ENCODE measurements at places on chromosomes 11 and 22.
A peak's percentile ranks its signal among the peaks of the same experiment; 100 is the strongest.

DNA sequence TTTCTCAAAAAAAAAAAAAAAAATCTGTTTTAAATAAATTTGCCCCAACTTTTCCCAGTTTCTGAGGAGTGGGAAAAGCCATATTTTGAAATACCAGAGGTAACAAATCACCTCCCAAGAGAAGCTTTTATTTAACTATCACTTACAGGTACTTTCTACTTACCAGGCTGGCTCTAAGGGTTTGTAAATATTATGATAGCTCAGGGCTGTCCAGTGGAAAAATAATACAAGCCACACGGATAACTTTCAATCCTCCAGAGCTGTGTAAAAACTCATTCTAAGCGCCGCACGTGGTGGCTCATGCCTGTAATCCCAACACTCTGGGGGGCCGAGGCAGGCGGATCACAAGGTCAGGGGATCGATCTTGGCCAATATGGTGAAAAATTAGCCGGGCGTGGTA is 5.6 kb upstream of the SEC14L4 start:
- DNase-seq, result no peak

DNA sequence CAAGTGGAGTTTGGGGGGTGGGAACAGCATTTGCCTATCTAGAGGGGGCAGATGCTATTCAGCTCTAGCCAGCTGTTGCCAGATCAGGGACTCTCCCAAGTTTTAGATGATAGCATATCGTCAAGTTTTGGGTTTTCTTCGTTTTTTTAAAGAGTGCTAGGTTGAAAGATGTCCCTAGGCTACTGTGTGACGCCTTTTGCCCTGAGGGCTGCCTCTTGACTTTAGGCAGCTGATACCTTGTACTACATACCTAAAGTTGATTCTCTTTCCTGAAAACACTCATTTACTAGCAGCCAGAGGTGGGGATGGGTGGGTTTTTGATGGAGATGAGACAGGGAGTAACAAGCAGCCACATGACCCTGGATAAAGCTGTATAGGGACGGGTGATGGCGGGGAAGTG is 87.1 kb downstream of the ABTB2 start:
- DNase-seq, result no peak

- DNase-seq, result peak; percentile 1
These were observed 28.4 kb downstream of the TRPC6 start for GRCh38 chr11:101555366-101555765.

- peak; percentile 76 for DNase-seq
These were observed 218.3 kb upstream of the CTSC start for GRCh38 chr11:88555829-88556202.

- DNase-seq, result no peak
These were observed 7.5 kb upstream of the WBP2NL start for GRCh38 chr22:41991111-41991510.

GRCh38 chr11:128488471-128488870 is 98.9 kb downstream of the ETS1 start:
- DNase-seq, result peak; percentile 97

GRCh38 chr11:126438272-126438671 is 82.8 kb downstream of the ST3GAL4 start:
- no peak for DNase-seq

DNA sequence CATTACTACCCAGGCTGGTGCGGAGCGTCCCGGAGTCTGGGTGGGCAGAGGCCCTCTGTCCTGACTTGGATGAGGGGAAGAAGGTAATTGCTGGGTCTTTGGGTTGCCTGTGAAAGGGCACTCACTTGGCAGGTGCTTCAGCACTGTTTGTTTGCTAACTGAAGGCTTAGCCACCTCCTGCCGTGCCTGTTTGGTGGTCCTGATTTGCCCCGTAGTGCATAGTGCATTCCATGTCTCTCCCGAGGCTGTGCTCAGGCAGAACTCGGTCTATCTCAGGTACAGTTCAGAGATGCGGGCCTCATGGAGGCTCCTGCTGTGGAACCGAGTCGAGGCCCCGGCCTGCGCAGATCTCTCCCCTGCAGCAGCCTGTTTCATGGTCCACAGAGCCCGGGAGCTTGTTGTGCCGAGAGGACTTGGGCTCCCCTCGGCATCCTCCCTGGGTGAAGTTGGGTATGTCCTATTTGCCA is 146.2 kb downstream of the TBC1D22A start:
- no peak for DNase-seq

DNA sequence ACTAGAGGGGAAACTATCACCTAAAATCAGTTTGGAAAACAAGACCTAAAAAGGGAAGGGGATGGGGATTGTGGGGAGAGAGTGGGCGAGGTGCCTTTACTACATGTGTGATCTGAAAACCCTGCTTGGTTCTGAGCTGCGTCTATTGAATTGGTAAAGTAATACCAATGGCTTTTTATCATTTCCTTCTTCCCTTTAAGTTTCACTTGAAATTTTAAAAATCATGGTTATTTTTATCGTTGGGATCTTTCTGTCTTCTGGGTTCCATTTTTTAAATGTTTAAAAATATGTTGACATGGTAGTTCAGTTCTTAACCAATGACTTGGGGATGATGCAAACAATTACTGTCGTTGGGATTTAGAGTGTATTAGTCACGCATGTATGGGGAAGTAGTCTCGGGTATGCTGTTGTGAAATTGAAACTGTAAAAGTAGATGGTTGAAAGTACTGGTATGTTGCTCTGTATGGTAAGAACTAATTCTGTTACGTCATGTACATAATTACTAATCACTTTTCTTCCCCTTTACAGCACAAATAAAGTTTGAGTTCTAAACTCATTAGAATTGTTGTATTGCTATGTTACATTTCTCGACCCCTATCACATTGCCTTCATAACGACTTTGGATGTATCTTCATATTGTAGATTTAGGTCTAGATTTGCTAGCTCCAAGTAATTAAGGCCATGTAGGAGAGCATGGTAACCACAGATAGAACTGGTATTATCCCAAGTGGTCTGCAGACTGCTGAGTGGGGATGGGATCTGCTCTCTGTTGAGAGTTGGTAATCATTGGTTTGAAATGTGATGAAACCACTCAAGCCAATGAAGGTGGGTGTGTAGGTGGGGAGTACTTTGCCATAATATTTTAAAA is 3.6 kb downstream of the NEAT1 start:
- peak; percentile 86 for DNase-seq

GRCh38 chr11:14642453-14642852 is 1.2 kb upstream of the PDE3B start:
- DNase-seq, result no peak

- DNase-seq, result no peak
These were observed 669 bp upstream of the BCR start for GRCh38 chr22:23179381-23180299.

GRCh38 chr11:118364956-118365615 is 5.7 kb downstream of the UBE4A start:
- no peak for DNase-seq

DNA sequence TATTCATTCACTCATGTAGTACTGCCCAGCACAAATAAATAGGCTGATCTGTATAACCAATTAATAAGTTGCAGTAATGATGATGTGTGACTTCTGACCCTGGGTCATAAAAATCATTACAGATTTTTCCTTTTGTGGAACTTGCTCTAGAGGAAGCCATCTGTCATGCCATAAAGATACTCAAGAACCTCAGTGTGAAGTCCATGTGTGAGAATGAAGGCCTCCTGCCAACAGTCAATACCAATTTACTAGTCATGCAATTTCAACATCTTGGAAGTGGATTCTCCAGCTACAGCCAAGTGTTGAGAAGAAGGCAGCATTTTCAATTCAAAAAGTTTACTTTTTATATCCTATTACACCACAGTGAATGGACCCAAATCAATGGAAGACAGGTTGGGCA is 435.6 kb upstream of the LRRC4C start:
- DNase-seq, result no peak

DNA sequence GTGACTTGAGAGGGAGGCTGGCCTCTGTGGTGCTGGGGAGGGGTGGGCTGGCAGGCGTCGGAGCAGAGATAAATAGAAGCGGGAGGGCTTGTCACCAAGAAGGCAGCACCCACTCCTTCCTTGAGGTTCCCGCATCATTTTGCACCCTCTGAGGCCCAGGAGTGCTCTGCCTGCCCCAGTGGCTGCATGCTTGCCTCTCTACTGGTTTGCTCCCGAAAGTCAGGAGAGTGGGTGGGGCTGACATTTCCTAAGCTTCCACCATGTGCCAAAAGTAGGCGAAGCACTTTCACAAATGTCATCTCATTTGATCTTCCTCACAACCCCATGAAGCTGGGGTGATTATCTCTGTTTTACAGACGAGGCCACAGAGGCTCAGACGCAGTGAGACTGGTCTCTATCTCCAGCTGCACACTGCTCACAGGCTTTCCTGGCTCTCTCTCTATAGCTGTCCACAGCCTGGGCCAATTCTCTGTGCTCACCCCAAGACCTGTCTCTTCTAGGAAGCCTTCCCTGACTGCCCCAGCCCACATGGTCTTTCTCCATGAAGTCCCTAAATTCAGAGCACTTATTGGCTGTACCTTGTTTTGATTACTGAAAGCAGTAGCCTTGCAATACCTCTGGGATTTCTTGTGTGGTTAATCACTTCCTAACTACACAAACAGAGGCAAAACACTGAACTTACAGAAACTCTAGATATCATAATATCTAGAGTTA is 2.6 kb upstream of the UCP3 start:
- DNase-seq, result no peak

GRCh38 chr22:24938741-24939341 is 7.7 kb downstream of the LHFPL7 start:
- DNase-seq, result no peak

DNA sequence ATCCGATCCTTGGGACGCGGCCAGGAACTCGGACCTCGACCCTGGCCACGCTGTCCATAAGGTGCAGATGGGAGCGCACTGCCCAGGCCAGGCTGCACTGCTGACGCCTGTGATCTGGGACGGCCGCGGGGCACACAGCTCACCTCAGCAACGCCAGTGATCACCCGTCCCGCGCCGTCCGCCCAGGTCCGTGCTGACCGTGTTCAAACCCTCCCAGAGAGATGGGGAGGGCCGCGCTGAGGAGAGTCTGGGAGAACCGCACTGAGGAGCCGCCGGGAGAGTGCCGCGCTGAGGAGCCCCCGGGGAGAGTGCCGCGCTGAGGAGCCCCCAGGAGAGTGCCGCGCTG is 636 bp downstream of the KCNQ1OT1 start:
- DNase-seq, result no peak

DNA sequence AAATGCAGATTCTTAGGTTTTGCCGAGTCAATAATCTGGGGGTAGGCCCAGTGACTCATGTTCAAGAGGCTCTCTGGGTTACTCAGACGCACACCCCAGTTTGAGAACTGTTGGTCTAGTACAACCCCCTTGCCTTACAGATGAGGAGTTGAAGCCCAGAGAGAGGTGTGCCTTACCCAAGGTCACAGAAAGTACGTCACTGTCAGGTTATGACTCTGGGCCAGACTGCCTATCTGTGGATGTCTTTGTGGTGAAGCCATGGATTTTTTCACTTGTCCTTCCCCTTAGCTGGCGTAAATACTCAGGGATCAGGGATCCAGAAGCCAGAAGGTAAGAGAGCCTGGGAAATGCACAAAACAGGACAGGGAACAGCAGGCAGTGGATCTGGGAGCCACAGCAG is 25.2 kb upstream of the NECTIN1 start:
- peak; percentile 80 for DNase-seq

GRCh38 chr11:129766898-129767604 is 48.6 kb upstream of the TMEM45B start:
- peak; percentile 12 for DNase-seq

DNA sequence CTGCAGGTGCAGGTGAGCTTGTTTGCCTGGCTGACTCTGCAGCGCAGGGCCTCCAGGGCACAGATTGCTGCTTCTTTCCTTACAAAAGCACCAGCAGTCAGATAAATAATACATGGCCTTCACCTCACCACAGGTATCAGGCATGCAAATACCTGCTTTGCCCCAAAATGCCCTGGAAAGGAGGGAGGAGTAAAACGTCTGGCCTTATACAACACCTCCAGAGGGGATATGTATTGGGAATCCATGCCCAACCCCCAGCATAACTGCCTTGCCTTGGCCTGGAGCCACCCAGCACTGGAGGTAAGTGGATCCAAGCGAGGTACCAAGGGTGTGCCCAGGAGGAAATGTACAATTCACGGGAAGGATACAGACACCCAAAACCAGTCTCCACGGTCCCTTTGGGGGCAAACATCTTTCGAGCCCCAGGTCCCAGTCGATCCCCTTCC is 860 bp downstream of the TMEM184B start:
- no peak for DNase-seq

- DNase-seq, result no peak
These were observed 13.0 kb downstream of the DNAJB13 start for GRCh38 chr11:73963861-73964260.

Data from astrocyte (in vitro differentiated cells and primary cell).